ENCODE measurements at places on chromosomes 2 and 18.

- no peak for DNase-seq
These were observed 237.9 kb downstream of the NBAS start for GRCh38 chr2:15323227-15323626.

DNA sequence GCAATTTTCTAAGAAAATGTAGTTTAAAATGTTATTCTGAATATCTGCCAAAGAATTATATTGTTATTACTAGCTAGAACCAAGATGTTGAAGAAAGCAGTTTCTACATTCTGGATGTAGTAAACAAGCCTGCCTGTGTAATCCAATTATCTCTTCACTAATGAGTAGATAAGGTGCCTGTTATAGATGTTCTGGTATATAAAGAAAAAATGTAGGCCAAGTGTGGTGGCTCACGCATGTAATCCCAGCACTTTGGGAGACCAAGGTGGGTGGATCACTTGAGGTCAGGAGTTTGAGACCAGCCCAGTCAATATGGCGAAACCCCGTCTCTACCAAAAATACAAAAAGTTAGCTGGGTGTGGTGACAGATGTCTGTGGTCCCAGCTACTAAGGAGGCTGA, 28.9 kb downstream of the CD302 start:
- DNase-seq, result no peak

DNA sequence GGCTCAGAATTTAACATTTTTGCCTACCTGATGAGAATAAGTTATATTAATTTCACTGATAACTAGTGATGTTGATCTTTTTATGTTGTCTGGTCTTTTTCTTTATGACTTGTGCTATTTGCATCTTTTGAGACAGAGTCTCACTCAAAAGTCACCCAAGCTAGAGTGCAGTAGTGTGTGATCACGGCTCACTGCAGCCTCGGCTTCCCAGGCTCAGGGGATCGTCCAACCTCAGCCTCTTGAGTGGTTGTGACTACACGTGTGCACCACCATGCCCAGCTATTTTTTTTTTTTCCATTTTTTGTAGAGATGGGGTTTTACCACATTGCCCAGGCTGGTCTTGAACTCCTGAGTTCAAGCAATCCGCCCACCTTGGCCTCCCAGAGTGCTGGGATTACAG, 7.5 kb downstream of the SMCHD1 start:
- DNase-seq, result no peak

GRCh38 chr18:42028247-42028832, 73.3 kb downstream of the PIK3C3 start:
- DNase-seq, result no peak

DNA sequence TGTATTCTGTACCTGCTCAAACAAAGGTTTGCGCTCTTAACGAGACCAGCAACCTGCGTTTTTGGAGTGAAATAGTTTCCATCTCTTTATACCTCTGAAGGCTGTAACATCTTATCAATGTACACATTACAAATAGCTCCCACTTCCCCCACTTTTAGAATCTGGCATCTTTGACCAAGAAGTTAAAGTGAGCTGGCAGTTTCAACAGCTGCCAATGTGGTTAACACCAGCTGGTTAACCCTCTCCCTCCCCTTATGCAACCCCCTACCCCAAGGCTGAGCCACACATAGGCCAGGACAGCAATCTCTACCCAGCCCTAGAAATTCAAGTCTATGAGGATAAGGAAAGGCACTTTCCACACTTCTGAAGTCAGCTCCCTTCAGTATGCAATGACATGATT, 2.2 kb upstream of the SERTAD2 start:
- DNase-seq, result no peak

DNA sequence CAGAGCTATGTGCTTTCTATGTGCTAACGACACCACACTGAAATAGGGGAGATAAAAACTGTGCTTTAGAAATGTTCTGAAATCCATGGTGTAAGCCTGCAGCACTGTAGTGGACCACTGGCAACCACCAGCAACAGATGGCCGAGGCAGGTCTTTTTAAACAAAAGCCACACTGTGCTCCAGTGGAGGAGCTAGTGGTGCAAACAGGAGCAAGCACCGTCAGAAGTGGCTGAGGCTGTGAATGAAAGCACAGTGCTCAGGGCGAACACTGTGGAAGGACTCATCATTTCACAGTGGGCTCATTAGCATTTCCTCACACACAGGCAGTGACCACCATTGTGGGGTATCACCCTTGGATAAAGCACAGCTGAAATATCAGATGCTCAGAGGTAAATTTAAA, 22.9 kb upstream of the MTX2 start:
- DNase-seq, result no peak

DNA sequence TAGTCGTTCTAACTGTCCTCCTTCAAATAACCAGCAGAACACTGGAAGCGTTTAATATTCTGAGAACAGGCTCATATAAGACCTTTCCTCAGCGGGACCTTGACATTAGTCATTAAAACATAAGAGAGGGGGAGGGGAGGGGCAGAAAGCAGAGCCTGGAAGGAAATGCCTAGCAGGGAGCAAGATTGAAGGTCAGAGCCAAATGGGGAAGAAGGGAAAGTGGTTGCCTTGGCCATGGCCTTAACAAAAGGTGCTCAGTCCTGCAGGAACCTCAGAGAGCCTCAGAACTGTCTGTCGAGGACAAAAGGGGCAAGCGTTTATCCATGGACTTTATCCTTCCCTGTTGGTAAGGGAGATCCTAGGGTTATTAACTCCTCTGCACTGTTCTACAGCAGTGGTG, 856 bp upstream of the PLA2R1 start:
- DNase-seq, result no peak

DNA sequence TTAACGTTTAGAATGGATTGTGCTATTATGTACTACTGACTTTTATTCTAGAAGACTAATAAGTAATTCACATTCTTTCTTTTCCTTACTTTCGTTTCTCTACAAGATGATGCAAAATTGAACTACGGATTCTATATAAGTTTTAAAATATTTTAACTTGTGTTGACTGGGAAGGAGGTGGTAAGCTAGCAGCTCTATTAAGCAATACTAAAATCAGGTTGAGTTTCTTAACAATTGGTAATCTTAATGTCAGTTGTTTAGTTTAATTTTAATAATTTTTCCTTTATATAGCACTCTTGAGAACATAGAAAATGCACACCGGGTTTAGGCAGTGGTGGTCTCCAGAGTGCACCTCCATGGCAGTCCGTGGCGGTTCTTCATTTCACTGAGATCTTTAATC, 215.2 kb downstream of the MCFD2 start:
- no peak for DNase-seq

DNA sequence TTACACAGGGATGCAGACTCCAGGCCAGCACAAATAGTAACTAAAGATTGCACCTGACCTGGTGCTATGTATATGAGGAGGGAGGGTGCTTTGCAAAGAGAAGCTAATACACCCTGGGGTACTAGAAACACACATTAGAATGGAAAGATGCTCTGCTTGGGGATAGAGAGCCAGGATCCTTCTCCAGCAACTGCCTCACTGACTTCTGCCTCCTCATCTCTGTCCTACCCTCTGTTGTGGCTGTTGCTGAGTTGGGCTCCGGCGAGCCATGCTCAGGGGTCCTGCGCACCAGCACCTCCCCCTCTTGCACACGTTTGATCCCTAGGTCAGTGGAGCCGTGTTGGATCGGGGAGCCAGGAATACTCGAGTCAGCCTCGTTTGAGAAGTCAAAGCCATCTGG, 23.7 kb upstream of the ORC2 start:
- DNase-seq, result no peak

DNA sequence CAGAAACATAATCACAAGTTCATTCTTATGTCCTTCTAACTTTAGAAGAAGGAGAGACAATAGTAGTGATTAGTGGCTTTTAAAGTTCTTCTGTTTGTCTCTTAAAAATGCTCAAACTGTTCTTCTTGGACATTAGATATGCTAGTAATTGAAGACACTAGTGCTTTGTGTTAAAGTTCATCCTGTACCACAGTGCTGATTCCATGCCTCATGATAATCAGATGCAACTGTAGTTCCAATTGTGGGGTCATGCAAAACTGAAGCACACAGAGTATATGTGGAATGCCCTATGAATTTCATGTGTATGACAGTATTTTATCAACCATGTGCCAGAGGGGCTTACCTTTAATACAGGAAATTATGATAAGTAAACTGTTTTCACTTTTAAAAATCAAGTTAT, 11.4 kb upstream of the KCNJ13 start:
- DNase-seq, result no peak

Measured in GM04504 (cell line).